ENCODE measurements at places on chromosomes 7 and 10.

GRCh38 chr10:26468291-26468690 lies 30.1 kb downstream of the APBB1IP start:
- DNase-seq, result no peak

GRCh38 chr10:123906884-123907652 lies 15.5 kb upstream of the CPXM2 start:
- DNase-seq, result no peak

- no peak for DNase-seq
Observed at GRCh38 chr10:49237985-49238384, 49.8 kb upstream of the TMEM273 start.

- no peak for DNase-seq
Observed at GRCh38 chr7:46945328-46945727, 636.6 kb downstream of the TNS3 start.

DNA sequence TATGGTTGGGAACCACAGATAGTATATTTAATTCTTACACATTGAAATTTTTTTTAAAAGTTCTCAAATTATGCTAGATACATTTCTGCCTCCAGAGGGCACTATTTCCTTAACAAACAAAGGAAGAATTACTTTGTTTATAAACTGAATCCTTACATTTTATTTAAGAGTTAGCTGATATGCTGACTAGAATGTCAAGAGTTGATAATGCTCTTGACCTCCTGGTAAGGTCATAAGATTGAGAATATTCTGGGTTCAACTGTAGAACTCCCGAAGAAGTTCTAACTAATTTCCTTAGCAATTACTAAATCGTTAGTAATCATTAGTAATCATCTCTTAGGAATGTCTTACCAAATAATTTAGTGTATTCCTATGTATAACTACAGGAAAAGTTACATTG lies 95.3 kb upstream of the CYP26C1 start:
- no peak for DNase-seq

DNA sequence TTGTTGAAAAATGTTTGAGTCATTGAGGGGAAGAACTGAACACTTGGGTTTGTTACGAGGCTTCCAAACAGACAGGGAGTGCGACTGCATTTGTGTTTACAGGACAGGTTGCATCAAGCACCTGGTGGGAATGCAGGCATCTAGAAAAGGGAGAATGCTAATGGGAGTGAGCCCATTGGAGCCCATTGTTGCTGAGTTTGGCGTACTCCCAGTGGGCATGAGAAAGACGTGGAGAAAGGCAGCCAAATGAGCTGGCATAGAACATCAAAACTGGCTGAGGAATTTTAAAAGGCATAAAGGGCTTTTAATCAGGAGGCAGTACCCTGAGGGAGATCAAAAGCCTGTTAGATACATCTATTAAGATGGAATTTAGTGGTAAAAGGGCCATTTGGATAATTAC lies 171.6 kb upstream of the NPSR1 start:
- DNase-seq, result no peak

GRCh38 chr7:50599385-50599784 lies 34.2 kb upstream of the DDC start:
- no peak for DNase-seq

DNA sequence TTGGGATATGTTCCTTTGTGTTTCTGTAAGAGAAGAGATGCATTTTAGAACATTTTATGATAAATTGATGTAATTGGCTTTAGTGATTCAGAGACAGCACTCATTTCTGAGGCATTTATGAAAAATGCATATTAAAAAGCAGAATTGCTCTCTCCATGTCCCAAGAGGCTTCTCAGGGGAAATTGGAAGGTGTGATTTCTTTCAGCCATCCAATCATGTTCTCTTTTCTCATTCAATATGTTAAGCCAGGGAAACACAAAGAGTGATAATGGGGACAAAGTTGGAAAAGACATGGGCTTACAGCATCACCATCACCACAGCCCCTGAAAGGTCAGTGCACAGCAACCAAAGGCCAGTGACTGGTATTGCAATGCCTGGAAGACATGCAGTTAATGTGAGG lies 129.9 kb upstream of the COL1A2 start:
- no peak for DNase-seq

DNA sequence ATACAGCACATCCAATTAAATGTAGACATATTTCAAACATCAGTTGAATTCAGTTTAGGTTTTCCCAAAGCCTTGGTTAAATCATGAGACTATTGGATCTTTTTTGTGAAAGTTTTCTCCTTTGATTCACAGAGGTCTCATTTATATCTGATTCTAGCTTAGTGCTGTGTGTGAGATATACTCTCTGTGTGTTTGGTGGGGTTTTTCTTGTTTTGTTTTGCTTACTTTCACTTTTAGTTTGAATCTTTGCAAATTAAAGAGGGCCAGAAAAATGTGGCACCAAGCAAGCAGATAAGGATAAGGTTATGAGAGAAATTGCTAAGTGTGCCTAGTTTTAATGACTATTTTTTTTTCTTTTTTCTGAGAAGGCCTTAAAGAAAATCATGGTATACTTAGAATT lies 12.6 kb upstream of the OR6B1 start:
- DNase-seq, result no peak

DNA sequence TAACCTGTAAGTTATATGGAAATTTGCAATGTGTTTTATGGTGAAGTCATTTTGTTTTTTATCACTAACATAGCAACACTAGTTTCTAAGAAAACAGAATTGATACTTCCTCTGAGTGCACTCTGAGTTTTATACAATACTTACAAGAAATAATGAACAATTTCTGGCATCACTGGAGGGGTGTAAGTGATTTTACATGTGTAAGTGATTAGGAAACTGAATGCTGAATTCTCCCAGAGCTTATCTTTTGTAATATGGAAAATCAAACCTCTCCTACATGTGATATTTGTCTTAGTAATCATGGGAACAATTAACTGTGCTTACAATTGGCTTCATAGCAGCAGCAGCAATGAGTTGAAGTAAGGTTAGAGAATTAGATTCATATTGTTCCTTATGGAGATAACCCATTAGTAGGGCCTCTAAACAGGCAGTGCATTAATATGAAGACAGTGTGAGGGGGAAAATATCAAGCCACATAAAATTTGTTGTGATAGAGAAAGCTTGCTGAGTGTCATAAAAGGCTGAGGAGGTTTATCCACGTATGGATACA lies 37.4 kb downstream of the SEMA3C start:
- DNase-seq, result no peak

GRCh38 chr7:25613912-25614311 lies 385.6 kb upstream of the NPVF start:
- DNase-seq, result no peak

DNA sequence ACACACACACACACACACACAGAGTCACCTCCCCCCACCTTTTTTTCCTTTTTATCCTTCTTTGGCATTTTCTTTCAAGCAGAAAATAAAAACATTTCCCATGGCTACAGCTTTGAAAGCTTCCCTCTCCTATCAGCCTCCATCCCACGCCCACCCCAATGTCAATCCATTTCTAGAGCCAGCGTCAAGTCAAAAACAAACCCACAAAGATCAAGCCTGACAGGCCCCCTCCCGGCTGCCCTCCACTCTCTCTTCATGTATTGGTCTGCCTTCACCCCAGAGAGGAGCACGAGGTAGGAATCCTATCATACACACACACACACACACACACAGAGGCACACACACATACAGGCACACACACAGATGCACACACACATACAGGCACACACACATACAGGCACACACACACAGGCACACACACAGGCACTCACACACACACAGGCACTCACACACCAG lies 8.0 kb upstream of the TNRC18 start:
- no peak for DNase-seq

GRCh38 chr10:117228210-117228609 lies 12.7 kb upstream of the SLC18A2 start:
- DNase-seq, result no peak

- no peak for DNase-seq
Observed at GRCh38 chr10:113476191-113476590, 76.7 kb upstream of the HABP2 start.

DNA sequence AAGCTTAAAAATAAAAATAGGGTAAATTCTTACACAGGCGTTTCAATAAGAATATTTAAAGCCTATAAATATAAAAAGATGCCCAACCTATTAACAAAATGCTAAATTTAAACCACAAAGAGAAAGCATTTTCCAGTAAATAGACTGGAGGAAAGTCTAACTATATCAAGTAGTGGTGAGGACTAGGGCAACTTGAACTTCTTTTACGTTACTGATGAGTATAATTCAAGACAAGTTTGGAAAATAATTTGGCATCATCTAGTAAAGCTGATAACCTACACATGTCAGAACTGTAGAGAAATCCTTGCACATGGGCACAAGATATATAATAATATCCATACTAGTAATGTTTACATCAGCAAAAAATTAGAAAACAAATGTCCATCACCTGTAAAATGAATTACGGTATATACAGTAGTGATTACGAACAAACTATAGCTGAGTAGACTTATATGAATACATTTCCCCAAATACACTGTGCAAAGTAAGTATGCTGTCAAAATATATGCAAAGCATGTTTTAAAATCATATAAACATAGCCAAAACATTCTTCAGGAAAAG lies 27.4 kb downstream of the CRPPA start:
- no peak for DNase-seq
